A549 treated with CORT108297 at 1 μM for 4 hours (cell line): ENCODE measurements at places on chromosomes 12 and 14. TPM values are rescaled to one million over a fixed set of nuclear protein-coding genes. Genes with fewer than 3 reads are reported as not detected.

The KRT82 gene
- total RNA-seq, result not detected in 5 replicates

The EID3 gene
- total RNA-seq, result 7.6 to 9.9 TPM (median 8.1 TPM) in 5 replicates

The MYH6 gene
- not detected in 5 replicates for total RNA-seq

The NRIP2 gene
- total RNA-seq, result not detected in 5 replicates

The PRH2 gene
- 0.16 to 0.47 TPM in 2 of 5 replicates, not detected in the others for total RNA-seq

The DAO gene
- total RNA-seq, result not detected in 5 replicates

The P2RX4 gene
- total RNA-seq, result 14.4 to 20.6 TPM (median 18.1 TPM) in 5 replicates

The REM2 gene
- total RNA-seq, result 0.30 to 0.50 TPM (median 0.44 TPM) in 5 replicates
